SK-N-MC (cell line): ENCODE measurements at places on chromosomes 13 and 19.

- DNase-seq: no peak
These were observed 543.1 kb upstream of the SLITRK5 start for GRCh38 chr13:87128036-87128435.

DNA sequence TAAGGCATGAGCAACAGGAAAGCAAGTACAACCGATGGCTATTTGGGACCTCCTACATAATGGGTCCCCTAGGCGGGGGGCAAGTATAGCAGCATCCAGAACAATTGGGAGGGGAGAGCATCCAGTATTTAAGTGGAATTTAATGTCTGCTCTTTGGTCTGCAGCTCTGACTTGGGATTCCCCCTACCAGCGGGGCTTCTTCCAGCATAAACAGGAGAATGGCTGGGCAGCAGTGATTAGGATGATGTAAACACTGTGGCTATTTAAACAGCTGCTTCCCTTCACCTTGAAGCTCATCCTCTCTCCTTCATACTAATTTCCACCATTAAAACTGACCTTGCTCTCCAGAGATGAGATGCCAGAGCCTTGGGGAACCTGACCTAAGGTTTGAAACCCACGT is 73.9 kb upstream of the OXGR1 start:
- no peak for DNase-seq

DNA sequence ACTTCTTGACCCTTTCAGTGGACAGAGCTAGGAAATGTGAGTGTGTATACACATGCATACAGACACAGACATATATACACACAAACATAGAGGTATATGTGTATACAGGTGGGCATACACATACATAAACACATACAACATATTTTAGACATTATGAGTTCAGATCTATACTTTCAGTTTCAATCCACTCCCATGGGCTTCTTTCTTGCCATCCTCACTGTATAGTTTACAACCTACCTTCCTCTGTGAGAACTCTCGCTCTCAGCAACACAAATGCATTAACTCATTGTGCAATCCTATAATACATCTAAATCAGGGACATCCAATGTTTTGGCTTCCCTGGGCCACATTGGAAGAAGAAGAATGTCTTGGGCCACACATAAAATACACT is 21.2 kb upstream of the SCEL start:
- no peak for DNase-seq

DNA sequence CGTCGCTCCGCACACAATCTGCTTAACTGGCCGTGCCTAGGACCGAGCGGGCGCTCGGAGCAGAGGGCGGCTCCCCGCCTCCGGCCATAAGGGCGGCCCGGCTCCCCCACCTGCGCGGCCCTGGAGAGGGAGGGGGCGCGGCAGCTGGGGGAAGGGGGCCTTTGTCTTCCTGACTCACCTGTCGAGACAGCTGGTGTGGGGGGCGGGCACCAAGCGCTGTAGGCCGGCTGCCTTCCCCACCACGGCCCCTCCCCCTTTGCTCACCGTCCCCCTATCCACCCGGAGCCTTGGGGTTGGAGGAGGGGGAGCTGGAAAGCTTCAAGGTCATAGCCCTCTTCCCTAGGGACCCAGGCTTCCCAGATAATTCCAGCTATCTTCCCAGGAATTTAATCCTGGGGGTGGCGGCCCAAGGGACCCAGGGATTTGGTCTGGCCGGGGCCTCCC is 1.2 kb downstream of the VASP start:
- no peak for DNase-seq

DNA sequence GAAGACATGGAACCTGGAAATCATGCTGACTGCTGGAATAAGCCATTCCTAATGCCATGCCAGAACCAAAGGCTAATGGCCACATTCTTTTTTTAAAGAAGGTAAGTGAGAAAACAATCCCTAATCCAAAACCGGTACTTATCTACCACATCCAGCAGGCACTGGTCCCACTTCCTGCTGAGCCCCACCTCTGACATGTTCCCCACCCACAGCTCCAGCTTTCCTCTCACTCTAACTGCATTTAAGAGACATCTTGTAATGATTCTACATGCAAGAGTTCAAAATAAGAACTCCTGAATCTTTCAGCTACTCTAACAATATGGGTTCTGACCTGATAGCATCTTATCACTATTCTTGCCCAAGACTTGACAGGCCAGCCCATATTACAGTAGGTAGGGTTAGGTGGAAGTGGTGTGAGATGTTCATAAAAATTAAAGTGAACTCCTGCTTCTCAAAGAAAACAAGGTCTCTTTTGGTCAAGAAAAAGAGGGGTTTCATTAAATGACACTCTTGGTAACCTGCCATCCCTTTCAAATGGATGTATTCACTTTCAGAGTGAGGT is 41.9 kb downstream of the N4BP2L2 start:
- no peak for DNase-seq

DNA sequence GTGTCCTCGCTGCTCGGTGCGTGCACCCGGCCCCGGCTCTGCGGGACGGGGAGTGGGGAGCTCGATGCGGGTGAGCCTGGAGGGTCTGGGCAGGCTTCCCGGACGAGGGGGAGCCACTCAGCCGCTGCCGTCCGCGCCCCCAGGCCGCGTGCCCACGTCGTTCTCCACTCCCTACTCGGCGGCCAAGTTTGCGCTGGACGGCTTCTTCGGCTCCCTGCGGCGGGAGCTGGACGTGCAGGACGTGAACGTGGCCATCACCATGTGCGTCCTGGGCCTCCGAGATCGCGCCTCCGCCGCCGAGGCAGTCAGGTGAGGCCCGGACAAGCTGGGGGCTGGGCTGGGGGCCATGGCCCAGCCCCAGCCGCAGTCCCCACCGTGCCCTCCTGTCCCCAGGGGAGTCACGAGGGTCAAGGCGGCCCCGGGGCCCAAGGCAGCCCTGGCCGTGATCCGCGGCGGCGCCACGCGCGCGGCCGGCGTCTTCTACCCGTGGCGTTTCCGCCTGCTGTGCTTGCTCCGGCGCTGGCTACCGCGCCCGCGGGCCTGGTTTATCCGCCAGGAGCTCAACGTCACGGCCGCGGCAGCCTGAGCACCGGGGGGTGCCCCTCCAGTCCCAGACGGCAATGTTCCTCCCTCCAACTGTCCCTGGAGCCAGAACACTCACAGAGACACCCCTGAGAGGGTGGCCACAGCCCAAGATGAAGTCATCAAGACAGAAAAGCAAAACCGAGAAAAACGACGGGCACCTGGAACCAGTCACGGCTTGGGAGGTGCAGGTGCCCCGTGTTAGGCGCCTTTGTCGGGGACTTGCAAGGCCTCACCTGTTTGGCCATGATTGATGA is 2.5 kb upstream of the RPL36 start:
- DNase-seq: no peak

- DNase-seq: no peak
These were observed 567 bp downstream of the ALKBH6 start for GRCh38 chr19:36013280-36014011.

DNA sequence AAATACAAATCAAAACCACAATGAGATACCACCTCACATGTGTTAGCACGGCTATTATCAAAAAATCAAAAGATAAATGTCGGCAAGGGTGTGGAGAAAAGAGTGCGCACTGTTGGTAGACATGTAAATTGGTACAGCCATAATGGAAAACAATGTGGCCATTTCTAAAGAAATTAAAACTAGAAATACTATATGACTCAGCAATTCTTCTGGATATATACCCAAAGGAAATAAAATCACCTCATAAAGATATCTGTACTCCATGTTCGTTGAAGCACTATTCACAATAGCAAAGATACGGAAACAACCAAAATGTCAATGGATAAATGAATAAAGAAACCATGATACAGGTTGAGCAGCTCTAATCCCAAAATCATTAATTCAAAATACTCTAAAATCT is 30.8 kb downstream of the VWA8 start:
- no peak for DNase-seq

DNA sequence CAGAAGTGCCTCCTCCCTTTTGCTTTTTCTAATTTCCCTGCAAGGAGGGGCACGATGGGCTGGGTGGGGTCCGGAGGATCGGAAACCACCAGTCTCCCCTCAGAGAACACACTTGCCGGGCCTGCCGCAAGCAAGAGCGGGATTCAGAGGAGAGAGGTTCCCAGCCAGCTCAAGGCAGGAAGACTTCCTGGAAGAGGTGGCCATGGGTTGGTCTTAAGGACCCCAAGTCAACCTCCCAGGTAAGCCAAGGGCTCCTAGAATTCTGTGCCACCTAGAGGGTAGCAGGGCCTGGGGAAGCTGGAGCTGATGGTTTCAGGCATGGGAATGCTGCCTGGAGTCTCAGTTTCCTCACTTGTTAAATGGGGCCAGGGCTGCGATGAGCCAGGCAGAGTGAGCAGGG is 30.4 kb upstream of the ADGRE5 start:
- DNase-seq: no peak

DNA sequence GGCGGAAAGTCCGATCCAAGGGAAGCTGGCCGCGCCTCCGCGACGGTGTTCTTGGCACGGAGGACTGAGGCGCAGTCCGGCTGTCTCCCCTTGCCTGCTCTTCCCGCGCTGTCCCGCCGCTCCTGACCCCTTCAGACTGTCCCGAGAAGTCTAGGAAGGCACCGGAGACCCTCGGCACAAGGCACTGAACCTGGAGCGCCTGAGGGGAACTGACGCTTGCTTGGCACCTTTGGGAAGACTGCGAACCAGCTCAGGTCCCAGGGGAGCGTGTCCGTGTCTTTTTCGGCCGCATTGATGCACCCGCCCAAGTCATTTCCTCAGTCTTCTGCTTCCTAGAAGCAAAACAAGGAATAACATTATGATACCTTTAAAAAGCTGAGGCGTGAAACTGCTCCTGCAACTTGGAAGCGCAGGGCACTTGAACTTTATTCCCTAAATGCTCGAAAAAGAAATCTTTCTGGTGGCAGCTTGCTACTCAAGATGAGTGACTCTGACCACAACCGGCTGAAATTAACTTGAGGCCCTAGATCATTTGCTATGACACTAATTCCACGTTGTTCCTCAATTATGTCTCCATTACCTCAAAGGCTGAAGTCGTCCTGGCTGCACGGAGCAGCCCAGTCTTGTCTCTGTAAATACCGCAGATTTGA is 735 bp upstream of the FLT1 start:
- DNase-seq: no peak

GRCh38 chr19:29521291-29522075 is 4.3 kb upstream of the VSTM2B start:
- no peak for DNase-seq

DNA sequence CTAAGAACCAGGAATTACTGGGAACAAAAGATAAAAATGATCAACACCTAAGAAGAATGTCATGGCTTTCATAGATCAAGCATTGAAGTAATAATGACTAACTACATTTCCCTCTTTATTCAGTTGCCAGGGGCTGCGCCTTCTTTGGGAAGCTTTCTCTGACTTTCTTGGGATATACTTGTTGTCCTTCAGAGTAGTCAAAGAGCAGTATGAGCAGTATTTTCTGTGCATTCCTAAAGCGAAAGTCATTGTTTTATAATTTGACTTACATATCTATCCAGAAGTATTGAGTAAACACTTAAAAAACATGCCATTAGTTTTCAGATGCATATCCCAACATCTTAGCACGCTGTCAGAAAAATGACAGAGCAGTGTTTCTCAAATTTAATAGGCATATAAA is 2412.4 kb downstream of the PCDH9 start:
- DNase-seq: no peak

GRCh38 chr13:66693656-66694055 is 536.5 kb downstream of the PCDH9 start:
- DNase-seq: no peak

DNA sequence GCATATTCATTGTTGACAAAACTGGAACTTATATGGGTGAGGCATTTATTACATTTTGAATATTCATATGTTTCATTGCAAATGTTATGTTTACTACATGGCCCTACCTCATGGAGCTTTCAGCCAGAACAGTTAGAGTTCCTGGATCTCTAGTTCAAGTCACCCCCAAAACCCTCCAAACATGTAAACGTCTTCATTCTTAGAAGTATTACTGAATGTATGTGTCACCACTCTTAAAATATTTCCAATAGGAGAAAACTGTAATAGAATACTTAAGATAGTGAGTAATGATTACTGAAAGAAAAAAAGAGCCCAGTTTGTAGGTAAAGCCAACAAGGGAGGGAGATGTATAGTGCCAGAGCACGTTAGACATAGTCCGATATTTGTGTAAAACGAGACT is 23.5 kb downstream of the URI1 start:
- no peak for DNase-seq

- DNase-seq: no peak
These were observed 11.7 kb downstream of the KCNRG start for GRCh38 chr13:50026788-50027473.

GRCh38 chr13:45594764-45595163 is 20.8 kb downstream of the ERICH6B start:
- no peak for DNase-seq
